ENCODE measurements at places on chromosomes 6 and 20.

DNA sequence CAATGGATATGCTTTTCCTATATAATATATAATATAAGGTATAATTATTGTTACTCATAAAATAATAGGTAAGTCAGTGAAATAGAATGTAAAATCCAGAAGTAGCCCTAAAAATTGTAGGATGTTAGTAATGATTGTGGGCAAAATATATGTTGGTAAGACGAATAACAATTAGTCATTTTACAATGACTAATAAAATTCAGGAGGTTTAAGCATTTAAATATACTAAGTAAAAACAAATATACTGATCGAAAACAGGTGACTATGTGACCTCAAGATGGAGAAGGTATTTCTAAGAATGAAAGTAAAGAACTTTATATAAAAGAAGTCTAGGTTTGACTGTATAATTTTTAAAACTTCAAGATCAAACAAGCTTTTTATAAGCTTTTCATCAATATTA, 28.9 kb downstream of the FUCA2 start:
- DNase-seq = no peak

GRCh38 chr6:27891320-27891875, 20.8 kb downstream of the OR2B2 start:
- DNase-seq = no peak

- no peak for DNase-seq
Observed at GRCh38 chr6:77095936-77096627, 367.2 kb downstream of the HTR1B start.

- DNase-seq = no peak
Observed at GRCh38 chr20:63347081-63347741, 13.9 kb downstream of the CHRNA4 start.

DNA sequence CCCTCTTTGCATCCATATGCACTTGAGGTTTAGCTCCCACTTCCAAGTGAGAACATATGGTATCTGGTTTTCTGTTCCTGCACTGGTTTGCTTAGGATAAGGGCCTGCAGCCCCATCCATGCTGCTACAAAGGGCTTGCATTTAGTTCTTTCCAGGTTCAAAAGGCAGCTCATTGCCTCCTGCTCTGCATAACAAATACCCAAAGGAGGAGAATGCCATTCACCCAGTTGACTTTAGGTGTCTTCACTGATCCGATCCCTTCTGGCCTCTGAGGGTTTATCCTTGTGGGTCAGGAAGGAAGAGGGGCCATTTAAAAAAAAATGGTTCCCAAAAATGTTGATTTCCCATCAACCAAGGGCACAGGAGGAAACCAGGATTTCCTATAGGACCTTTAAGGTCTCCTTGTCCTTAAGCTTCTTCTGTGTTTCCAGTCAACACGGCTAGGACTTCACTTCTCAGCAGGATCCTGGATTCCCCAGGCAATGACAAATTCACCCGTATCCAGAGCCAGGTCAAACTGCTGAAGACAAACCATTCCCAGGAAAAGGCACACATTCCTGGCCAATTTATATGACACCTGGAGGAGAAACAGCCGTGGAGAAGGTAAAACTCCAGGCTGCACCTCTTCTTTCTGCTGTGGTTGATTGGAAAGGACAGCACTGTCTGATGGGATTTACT, 447.7 kb upstream of the CDH4 start:
- DNase-seq = no peak

DNA sequence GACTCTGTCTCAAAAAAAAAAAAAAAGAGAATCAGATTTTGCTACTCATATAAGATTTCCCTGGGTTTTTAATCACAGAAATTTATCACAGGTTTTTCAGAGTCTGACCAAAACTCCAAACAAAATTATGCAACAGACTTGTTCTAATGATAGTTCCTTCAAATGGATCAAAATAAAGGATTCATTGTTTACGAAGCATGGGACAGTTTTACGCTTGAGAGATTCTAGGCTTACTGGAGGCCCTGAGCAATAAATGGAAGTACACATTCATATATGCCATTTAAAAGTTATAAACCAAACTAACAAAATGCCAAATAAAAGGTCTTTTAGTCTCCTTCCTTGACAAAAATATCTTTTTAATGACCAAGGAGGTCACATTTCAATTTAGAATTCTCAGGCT, 245.1 kb upstream of the KCNQ5 start:
- peak; percentile 3 for DNase-seq

GRCh38 chr6:24797596-24798216, 1.0 kb downstream of the ARMH2 start:
- DNase-seq = no peak

DNA sequence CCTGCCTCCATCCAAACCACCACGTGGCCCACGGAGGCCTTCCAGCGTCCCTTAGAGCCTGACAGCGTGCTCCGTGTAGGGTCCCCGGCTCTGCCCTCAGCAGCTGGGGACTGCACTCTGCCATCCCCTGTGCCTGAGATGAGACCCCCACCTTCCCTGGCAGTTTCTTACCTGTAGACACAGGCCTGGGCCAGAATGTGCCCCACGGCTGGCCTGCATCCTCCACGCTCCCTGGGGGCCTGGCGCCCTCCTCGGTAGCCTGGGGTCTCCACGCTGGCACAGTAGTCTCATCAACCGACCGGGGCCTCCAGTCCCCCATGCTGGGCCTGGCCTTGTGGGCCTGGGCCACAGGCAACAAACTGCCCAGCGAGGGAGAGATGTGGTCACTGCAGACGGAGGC, 9.6 kb downstream of the DACT2 start:
- no peak for DNase-seq
